ENCODE measurements at places on chromosomes 13 and 19.
A peak's percentile ranks its signal among the peaks of the same experiment; 100 is the strongest.

DNA sequence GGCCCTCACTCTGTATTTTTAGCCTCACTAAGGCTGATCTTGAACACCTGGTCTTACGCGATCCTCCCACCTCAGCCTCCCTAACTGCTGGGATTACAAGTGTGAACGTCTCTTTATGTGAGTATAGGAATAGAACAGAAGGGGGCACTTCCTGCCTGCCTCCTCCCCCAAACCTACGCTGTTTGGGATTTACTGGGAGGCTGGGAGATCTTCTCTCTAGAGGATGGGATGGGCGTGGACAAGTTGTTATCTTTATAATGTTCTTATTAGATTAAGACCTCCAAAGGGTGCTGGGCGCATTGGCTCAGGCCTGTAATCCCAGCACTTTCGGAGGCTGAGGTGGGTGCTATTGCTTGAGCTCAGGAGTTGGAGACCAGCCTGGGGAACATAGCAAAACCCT, 2.9 kb upstream of the CSNK1G2 start:
- DNase-seq = no peak

DNA sequence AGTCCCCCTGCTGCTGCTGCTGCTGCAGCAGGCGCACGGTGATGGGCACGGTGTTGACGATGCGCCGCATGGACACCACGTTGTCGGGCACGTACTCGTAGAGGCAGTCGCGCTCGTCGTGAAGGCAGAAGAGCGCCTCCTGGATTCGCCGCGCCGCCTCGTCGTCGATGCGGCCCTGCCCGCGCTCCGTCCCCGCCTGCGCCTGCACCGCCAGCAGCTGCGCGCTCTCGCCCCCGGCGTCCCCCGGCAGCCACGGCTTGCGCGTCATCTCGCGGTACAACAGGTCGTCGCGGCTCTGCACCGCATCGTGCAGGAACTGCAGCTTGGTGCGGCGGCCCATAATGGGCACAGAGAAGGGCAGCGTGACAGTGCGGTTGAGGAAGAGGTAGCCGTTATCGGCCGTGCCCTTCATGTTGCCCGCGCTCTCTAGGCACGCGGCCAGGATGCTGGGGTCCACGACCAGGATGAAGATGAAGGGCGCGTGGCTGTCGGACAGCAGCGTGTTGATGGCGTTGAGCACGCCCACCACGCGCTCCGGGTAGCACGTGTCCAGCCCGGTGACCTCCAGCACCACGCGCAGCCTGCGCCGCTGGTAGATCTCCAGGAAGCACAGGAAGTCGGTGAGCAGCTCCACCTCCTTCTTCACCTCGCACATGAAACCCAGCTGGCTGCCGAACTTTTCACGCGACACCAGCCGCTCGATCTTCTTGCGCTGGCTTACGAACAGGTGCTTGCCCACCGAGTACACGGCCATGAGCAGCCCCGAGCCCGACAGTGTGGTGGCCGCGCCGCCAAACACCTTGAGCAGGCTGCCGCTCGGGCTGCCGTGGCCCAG, 8.1 kb downstream of the NKPD1 start:
- DNase-seq = no peak

DNA sequence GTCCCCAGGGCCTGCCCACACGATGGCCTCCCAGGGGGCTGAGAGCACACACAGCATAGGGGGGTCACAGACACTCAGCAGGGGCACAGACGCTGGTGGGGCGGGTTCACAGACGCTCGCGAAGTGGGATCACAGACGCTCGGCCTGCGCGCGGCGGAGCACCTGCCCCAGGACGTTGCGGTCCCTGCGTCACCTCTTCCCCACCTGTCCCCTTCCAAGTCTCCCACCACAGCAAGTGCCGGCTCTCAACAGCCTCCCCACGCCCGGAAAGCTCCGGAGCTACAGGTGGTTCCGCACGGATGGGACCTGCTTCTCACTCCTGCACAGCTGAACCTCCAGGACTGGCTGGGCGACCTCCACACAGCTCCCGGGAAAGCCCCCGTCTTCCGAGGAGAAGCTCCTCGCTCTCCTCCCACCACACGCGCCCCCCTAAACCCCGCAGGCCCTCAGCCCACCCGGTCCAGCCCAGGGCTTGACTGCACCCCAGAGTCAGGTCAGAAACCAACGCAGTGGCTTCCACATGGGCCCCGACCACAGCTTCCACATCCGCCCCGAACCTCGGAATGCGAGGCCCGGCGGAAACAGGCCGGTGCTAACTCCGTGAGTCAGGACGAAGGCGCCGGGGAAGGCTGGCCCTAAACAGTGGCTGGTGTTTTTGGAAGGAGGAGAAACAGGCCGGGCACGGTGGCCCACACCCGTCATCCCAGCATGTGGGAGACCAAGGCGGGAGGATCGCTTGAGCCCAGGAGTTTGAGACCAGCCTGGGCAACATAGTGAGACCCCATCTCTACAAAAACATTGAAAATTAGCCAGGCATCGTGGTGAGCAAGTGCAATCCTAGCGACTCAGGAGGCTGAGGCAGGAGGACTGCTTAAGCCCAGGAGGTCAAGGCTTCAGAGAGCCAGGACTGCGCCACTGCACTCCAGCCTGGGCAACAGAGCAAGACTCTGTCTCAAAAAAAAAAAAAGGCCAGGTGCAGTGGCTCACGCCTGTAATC, 16.5 kb downstream of the BTBD2 start:
- peak; percentile 11 for DNase-seq

GRCh38 chr13:26255691-26256277, 1.9 kb downstream of the CDK8 start:
- no peak for DNase-seq

GRCh38 chr19:35727053-35727955, 9.5 kb downstream of the KMT2B start:
- no peak for DNase-seq

DNA sequence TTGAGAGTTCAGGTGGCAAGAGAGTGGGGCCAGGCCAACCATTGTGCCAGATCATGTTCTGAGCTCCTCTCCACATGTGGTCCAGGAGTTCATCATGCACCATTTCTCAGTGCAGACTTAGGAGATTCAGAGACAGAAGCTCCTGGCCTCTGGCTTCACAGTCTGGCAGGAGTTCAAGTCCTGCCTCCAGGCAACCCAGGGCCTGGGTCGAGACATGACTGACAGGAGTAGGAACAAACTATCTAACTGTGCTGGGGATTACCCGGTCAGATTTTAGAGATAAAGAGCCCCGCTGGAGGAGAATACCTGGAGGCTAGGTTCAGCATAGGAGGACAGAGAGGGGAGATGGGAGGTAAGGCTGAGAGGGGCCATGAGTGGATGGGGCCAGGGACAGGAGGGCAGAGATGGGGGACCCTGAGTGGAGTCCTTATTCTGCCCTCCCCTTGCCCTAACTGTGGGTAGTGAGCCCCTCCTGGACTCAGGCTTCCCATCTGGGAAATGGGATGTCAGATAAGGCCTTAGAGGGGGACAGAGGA, 906 bp upstream of the CYP4F11 start:
- no peak for DNase-seq

DNA sequence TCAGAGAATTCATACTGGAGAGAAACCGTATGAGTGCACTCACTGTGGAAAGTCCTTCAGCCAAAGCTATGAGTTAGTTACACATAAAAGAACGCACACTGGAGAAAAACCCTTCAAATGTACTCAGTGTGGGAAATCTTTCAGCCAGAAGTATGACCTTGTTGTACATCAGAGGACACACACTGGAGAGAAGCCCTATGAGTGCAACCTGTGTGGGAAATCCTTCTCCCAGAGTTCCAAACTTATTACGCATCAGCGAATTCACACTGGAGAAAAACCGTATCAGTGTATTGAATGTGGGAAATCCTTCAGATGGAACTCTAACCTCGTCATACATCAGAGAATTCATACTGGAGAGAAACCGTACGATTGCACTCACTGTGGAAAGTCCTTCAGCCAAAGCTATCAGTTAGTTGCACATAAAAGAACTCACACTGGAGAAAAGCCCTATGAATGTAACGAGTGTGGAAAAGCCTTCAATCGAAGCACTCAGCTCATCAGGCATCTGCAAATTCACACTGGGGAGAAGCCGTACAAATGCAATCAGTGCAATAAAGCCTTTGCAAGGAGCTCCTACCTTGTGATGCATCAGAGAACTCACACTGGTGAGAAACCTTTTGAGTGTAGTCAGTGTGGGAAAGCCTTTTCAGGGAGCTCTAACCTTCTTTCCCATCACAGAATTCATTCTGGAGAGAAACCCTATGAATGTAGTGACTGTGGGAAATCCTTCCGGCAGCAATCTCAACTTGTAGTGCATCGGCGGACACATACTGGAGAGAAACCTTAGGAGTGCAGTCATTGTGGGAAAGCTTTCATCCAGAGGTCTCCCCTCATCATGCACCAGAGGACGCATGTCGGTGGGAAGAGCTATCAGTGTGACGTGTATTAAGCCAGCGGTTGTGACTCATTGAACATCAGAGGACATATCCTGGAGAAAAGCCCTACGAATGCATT, 16.5 kb upstream of the ZNF8 start:
- no peak for DNase-seq

DNA sequence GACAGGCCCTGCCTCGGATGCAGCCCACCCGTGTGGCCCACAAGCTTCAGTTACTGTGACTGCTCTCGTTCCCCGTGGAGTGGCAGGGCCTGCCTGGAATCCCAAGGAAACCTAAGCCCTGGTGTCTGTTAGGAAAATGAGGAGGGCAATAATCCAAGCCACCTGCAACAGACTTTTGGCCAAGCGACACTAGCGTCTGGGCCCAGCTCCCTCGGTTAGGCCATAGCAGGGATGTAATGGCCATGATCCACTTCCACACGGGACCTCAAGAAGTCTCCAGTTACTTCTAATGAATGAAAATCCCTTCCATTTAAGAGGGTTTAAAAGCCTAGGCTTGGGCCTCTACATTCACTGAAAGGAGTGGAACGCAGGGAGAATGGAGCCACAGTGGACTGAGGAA, 8.9 kb downstream of the ZC3H4 start:
- no peak for DNase-seq

- no peak for DNase-seq
Observed at GRCh38 chr19:35715981-35716800, 1.6 kb upstream of the KMT2B start.

GRCh38 chr13:38401276-38401675, 51.6 kb downstream of the UFM1 start:
- no peak for DNase-seq

DNA sequence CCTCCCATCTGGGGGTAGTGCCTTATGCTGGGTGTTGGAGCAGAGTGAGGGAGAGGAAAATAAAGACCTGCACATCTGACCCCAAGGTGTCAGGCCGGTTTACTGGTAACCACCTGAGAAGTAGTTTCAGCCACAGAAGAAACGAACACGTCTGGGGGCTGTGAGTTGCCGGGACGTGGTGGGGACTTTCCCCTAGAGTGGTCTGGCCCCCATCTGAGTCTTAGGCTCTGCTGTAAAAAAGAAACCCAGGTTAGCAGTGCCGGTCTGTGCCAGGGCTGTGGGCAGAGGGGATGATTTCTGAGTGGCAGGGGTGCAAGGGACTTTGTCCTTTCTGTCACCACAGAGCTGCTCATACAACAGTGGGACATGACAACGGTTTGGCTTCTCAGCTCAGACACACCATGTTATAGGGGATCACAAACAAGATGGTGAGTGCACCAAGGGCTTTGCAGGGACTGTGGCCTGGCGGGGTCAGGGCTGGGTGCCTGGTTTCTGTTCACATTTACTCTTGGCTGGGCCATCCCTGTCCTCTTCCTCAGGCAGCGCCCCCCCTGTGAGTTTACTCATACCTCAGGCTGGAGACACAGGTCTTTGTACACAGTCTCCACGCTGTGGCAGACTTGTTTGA, 9.0 kb downstream of the GCDH start:
- DNase-seq = no peak

GRCh38 chr19:39390451-39390750, 505 bp downstream of the PAF1 start:
- no peak for DNase-seq

DNA sequence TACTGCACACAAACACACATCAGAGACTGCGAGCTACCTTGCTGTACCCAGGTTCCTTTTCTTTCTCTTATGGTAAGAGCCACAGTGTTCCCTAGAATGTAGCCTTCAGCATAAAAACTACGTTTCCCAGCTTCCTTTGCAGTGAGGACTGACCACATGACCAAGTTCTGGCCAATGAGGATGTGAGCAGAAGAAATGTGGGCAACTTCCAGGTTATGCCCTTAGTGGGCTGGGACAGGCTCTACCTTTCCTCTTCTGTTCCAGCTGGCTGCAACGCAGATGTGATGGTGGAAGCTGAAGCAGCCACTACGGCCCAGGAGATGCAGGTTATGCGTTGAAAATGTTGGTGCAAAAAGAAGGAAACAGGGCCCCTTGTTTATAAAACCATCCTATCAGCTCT, 27.5 kb downstream of the VRK3 start:
- DNase-seq = peak; percentile 58

DNA sequence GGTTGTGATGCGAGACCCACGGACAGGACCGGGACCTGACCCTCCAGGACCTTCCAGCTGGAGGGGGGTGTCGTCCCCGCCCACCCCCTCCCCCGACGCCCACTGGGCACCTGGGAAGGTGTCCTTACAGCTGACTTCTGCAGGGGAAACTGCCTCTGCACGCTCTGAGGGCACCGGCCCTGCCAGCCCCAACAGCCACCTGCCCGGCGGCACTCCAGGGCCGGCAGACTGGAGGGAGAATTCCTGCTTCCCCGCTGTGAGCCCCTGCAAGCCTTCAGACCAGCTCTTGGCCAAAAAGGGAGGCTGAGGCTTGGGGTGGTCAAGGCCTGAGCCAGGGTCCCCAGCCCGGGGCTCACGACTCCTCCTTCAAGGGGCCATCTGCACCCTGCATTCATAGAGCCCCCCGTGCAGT, 1.2 kb downstream of the CNN2 start:
- no peak for DNase-seq

DNA sequence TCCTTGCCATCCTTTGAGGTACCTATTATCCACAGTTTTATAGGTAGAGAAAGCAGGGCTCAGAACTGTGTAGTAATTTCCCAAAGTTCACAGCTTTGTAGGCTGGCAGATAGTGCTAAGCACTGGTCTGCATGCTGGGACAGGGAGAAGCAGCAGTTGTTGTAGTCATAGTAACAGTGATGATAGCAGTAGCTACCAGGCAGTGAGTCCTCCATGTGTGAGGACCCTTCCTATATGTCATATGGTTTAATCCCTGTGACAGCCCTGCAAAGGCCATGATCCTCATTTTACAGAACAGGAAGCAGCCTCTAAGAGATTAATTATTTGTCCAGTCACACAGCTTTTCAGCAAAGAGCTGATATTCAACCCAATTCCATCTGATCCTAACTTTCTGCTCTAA, 21.0 kb downstream of the SERP2 start:
- no peak for DNase-seq

- no peak for DNase-seq
Observed at GRCh38 chr19:32702010-32702409, 10.4 kb downstream of the NUDT19 start.

- DNase-seq = no peak
Observed at GRCh38 chr19:15354566-15355296, 22.4 kb upstream of the BRD4 start.

- DNase-seq = no peak
Observed at GRCh38 chr19:11745869-11746268, 7.1 kb upstream of the ZNF823 start.

All from CD14-positive monocyte (primary cell).